ENCODE measurements at places on chromosomes 6 and 20. TPM values are rescaled to one million over a fixed set of nuclear protein-coding genes. Genes with fewer than 3 reads are reported as not detected.

Gene SAMHD1
- 19.4 TPM for polyA plus RNA-seq

DNA sequence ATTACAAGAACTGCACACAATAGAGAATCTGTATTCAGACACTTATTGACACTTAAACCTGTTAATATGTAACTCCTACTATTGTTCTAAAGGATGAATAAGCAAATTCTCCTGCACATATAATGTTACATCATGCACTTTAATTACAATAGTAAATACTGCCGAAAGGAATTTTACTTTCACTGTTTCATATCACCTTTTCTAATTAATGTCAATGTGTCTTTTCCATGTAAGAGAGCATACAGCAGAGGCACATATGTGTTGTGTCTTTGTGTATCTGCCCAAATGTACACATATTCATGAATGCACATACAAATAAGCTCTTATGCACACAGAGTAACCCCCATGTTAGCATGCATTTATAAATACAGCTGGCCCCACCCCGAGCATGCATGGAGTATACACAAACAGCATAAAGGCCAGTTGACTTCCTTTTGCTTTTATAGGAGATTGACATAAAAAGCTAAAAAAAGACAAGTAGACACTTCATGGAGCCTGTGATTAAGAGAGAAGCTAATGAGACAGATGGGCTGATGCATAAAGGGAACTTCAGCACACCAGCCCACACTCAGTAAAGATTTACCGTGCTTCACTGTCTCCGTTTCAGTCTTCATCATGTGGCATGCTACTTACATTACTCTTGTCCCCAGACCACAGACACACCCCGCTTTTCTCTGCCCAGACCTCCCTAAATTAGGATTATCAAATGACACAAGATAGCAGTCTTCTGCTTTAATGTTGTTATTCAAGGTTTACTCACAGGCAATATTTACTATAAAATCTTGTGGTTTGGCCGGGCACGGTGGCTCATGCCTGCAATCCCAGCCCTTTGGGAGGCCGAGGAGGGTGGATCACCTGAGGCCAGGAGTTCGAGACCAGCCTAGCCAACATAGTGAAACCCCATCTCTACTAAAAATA lies 184.6 kb downstream of the ATXN1 start:
- DNase-seq, result no peak

DNA sequence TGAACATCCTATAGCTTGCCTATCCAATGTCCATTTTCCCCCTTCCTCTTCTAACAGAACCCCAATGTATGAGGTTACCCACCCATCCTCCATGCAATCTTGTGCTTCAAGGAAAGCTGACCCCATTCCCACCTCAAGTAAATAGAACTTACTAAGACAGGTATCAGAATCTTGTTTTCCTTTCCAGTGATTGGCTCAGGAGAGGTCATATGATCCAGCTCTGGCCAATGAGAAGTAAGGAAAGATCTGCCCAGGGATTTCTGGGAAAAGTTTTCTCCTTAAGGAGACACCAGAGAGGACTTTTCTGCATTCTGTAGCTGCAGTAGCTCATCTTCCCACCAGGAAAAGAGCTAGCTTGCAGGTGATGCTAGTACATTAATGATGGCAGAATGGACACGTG lies 341.8 kb upstream of the ZFP64 start:
- no peak for DNase-seq

Gene TNNC2
- 0.45 TPM for polyA plus RNA-seq

- DNase-seq, result no peak
Measured at GRCh38 chr6:43386492-43386891, 17.0 kb upstream of the ZNF318 start.

- no peak for DNase-seq
Measured at GRCh38 chr6:153624528-153624927, 414.5 kb upstream of the OPRM1 start.

Data from AG04450 (cell line).